Glomerular endothelial cell (primary cell): ENCODE measurements at places on chromosomes 7 and 10. TPM values are rescaled to one million over a fixed set of nuclear protein-coding genes. Genes with fewer than 3 reads are reported as not detected.

The HSPB1 gene
- 688 and 1,027 TPM in 2 replicates for total RNA-seq

The EPHB6 gene
- 3.5 and 3.8 TPM in 2 replicates for total RNA-seq

The OPN4 gene
- not detected in 2 replicates for total RNA-seq

The HOXA9 gene
- total RNA-seq, result 14.8 and 36.1 TPM in 2 replicates

The ABCB1 gene
- total RNA-seq, result 1.3 and 3.7 TPM in 2 replicates

The HABP2 gene
- 0.18 and 0.48 TPM in 2 replicates for total RNA-seq

The STRA8 gene
- not detected in 2 replicates for total RNA-seq

The INMT gene
- total RNA-seq, result 0.05 and 0.12 TPM in 2 replicates

The GTF2IRD1 gene
- total RNA-seq, result 13.6 and 13.8 TPM in 2 replicates

The LDB3 gene
- total RNA-seq, result not detected in 2 replicates

DNA sequence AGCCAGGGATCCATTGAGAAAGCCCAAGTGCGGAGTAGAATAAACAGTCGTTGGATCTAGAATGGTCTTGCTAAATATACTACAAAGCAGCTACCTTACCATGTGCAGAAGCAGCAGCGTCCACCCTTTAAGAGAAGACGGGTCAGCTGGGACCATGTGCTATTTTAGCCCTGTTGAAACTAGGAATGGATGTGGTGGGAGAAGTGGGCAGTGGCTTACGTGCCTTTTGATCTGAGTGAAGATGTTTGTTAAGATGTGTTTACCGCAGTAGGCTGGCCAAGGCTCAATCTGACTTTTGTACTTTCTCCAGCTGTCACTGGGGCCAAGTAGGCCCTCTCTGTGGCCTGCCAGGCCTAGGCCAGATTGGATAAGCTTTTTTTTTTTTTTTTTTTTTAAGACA, 9.2 kb downstream of the HABP2 start:
- DNase-seq, result no peak

GRCh38 chr7:158834878-158835784, 5.8 kb upstream of the ESYT2 start:
- no peak for DNase-seq

DNA sequence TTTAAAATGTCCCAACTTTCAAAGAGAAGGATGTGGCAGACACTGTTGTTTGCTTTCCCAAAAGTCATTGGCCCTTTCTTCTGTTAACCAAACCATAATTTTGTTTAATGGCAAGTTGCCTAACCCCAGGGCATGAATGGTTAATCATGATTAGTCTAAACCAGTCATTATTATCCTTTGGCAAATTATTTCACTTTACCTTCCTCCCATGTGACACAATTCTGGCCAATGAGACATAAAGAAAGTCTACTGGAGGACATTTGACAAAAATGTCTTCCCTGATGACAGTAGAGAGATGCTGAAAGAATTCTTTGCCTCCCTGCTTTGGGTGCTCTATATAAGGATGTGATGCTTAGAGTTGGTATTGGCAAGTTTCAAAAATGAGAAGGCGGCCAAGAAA, 101.9 kb downstream of the PODXL start:
- no peak for DNase-seq

- peak; percentile 64 for DNase-seq
Measured at GRCh38 chr7:35975851-35976454, 175.1 kb downstream of the SEPTIN7 start.

GRCh38 chr7:82609746-82610145, 166.2 kb upstream of the CACNA2D1 start:
- no peak for DNase-seq

- DNase-seq, result no peak
Measured at GRCh38 chr10:71431239-71432100, 34.8 kb downstream of the CDH23 start.

GRCh38 chr10:73744664-73744975, 448 bp downstream of the SEC24C start:
- no peak for DNase-seq

- no peak for DNase-seq
Measured at GRCh38 chr7:106419455-106420182, 134.8 kb upstream of the NAMPT start.

- peak; percentile 3 for DNase-seq
Measured at GRCh38 chr7:9488555-9488954, 1055.1 kb downstream of the NXPH1 start.

DNA sequence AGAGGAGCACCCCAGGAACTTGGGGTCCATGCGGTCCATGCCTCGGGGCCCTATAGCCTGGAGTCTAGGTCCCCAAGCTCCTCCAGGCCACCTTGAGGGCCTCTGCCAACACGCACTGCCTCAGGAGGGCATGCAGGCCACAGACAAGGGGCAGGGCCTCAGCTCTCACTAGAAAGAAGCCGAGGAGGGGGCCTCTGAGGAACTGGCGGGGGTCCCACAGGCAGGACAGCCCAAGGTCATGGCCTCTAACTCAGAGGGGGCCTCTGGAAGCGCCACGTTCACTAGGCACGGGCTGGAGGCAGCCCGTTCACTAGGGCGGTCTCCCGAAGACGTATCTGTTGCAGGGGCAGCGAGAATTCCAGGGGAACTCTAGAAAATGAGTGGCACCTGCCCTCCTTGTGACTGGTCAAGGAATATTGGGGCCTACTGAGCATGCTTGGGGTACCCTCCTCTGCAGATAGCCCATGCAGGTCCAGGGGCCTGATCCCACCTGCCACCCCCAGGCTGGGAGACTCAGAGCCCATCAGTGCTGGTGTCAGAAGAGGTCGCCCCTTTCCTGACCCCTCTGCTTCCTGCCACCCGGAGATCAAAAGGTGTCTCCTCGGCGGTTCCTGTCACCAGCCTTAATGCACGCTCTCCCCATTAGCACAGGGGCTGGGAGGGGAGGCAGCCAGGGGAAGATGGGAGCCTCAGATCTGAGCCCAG, 86.7 kb upstream of the RET start:
- DNase-seq, result no peak

DNA sequence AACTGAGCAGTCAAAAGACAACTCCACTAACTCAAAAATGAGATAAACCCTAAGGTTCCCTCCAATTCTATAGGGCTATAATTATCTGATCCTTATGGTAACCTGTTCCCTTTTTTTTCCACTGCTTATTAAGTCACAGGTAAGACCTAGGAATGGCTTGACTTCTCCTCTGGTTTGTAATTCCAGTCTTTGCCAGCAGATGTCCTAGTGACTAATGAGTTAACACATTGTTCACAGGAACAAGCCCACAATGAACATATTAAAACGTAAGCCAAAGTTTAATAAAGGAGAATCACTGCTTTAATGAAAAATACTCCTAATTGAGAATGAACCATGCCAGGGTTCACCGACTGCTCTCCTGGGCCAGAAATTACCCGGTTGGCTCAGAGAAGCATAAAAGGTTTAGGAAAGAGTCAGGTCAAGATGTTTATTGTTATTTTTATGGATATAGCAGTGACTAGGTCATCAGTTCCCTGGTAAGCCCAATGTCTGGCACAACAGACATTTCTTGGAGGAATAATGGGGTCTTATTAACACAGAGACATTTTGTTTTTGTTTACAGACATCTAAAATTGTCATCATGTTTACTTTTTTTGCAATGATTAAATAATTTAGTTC, 120.1 kb downstream of the ELAPOR2 start:
- peak; percentile 64 for DNase-seq

DNA sequence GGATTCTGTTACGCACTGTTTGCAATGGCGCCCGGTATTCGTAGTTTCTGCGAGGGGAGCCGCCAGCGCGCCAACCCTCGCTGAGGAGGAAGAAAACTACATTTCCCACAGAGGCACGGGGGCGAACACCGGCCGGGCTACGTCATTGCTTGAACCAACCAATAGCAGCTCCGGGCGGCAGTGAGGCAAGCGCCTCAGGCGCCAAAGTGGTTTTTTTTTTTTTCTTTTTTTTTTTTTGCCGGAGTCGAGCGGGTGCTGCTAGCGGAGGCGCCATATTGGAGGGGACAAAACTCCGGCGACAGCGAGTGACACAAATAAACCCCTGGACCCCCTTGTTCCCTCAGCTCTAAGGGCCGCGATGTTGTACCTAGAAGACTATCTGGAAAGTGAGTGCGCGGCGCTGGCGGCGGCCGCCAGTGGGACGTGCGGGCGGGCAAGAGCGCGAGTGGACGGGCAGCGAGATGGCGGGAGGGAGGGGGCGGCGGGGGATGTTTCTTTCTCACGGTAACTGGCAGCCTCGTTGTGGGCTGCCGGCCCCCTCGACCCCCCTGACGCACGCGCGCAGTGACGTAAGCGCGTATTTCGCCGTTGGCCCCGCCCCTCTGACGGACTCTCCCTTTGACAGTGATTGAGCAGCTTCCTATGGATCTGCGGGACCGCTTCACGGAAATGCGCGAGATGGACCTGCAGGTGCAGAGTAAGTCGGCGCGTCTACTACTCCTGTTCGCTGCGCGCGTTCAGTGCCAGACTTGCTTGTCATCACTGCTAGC, at the start of gene ING3:
TSS of gene ING3 (plus strand) at position 239 of the 770 bp plus-strand sequence. CDS start at position 359, 120 bp downstream.
- DNase-seq, result peak; percentile 76

GRCh38 chr10:13331646-13332045, 16.4 kb downstream of the SEPHS1 start:
- no peak for DNase-seq

- no peak for DNase-seq
Measured at GRCh38 chr10:95474228-95475002, 86.8 kb downstream of the SORBS1 start.

GRCh38 chr10:14371581-14371980, 40.9 kb upstream of the FRMD4A start:
- DNase-seq, result no peak

DNA sequence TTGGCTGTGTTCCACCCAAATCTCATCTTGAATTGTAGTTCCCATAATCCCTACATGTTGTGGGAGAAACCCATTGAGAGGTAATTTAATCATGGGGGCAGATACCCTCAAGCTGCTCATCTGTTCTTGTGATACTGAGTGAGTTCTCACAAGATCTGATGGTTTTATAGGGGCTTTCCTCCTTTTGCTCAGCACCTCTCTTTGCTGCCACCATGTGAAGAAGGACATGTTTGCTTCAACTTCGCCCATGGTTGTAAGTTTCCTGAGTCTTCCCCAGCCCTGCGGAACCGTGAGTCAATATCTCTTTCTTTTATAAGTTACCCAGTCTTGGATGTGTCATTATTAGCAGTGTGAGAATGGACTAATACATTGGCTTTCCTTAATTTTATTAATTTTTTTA, 527.8 kb downstream of the MDFIC start:
- no peak for DNase-seq

- DNase-seq, result no peak
Measured at GRCh38 chr7:727104-727805, at the start of gene PRKAR1B. TSS of gene PRKAR1B (minus strand) at chr7:727281. CDS start at chr7:711505, 15,776 bp downstream.

- no peak for DNase-seq
Measured at GRCh38 chr7:129768614-129769399, 157.3 kb downstream of the NRF1 start.

DNA sequence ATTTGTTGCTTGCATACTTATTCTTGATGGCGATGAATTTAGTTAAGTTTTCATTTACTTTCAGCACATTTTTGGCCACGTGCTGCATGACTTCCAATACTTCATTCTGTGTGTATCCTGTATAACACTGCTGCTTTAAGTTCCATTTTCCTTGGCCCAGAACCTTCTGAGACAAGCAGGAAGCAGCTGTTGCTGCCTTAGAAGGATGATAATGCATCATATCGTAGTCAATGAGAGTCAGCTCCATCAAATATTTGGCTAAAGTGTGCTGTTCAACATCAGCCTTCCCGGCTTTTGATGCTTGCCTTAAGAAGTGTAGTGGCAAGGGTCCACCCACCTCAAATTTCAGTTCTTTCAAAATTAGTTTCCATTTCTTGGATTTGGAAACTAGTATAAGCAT, 59.2 kb upstream of the GLCCI1 start:
- DNase-seq, result peak; percentile 5
